Stimulated activated CD8-positive, alpha-beta memory T cell treated with anti-CD3 and anti-CD28 coated beads, Interleukin-12 subunit alpha, Interleukin-12 subunit beta, amount 100 ng/mL, for 4 hours (primary cell): ENCODE measurements at places on chromosomes 7 and 10.

DNA sequence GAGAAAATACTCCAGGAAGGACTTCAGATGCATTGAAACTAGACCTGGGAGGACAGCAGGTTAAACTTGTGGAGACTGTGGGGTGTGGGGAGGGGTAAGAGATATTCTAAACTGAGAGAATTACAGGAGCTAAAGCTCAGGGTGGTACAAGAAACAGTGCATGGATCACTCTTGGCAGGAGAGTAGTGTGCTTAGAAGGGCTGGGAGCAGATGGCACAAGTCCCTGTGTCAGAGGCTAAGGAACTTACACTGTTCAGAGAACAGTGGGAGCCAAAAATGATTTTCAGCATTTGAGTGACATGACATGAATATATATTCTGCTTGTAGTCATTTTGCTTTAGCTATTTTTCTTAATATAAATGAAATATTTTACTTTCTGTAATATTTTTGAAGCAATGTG lies 36.0 kb upstream of the LAMB1 start:
- DNase-seq: no peak

GRCh38 chr10:21502348-21502740 lies 23.1 kb downstream of the SKIDA1 start:
- DNase-seq: no peak

DNA sequence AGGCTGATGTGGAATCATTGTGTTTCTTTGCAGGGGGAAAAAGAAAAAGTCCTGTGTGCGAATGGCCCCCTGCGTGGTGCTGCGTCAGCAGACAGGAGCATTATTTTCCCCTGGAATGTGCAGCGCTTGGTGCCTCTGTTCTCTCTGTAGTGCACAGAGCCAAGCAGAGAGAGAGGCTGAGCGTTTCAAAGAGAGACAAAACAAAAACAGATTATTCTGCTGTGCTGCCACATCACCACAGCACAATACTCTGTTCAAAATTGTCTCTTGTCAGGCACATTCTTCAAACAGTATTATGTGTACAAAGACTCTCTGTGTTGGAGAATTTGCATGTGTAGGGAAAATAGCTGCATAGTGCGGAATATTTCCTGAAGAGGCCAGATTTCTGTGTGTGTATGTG lies 609.0 kb downstream of the SDK1 start:
- no peak for DNase-seq

DNA sequence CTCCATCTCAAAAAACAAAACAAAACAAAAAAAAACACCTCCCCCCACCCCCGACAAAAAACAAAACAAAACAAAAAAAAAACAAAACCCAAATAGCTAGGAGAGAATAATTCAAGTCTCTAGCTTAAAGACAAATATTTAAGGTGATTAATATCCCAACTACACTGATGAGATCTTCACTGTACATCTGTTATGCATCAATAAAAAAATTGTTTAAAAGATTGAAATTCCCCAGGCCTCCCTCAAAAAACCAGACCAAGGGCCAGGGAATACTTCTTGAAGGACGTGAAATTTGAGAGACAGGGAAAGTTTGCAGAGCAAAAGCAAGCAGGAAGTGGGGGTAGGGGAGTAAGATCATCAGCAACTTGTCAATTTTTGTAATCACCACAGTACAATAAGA lies 232.6 kb downstream of the REEP3 start:
- DNase-seq: no peak

DNA sequence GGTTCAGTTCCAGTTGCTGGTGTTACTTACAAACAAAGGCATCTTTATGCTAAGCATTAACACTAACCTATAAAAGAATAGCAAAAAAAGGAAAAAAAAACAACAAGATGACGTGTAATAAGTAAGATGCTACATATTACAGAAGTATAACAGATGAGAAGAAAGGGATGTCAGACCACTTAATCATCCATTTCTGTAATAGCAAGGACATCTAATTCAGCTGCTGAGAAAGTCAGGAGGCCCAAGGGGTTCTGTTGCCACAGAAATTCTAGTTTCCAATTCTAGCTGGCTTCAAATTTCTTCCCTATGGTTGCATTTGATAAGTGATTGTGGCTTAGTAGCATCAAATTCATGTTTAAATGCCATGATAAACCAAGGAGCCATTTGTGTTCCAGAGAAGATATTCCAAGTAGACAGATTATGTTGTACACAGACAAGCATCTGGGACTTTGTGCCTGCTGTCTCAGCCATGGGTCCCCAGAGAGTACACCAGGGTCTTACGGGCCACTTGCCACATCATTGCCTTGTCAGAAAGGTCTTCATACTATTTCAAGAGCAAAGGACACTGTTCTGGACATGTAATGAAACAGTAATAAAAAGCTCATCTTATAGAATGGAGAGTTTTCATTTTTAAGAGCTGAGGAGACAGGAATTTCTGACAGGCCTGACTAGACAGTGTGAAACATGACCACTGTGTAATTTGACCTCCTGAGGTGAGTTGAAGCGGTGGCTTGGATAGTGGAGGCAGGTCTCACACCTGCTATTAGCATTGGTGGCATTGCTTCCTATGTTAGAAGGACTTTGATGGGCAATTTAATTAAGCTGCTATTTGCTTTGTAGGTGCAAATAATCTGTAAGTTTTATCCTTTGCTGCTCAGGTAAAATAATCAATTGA lies 4.2 kb upstream of the ASB4 start:
- DNase-seq: no peak

GRCh38 chr10:114044247-114045135 lies 825 bp downstream of the ADRB1 start:
- no peak for DNase-seq

DNA sequence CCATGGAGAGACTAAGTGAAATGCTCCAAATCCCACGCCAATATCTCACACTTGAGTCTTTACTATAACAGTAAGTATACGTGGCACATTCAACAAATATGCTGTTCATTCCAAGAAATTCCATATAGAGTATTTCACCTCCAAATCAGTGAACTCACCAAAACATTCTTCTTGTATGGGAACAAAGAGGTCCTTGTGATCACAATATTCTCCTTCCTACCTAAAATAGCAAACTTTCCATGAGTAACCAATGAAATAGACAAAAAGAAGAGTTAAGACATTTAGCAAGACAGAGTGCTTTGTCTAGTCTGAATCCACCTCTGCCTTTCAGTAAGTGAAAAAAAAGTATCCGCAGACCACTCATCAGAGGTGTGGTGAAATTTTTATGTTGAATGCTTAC lies 77.3 kb upstream of the NXPH1 start:
- no peak for DNase-seq

DNA sequence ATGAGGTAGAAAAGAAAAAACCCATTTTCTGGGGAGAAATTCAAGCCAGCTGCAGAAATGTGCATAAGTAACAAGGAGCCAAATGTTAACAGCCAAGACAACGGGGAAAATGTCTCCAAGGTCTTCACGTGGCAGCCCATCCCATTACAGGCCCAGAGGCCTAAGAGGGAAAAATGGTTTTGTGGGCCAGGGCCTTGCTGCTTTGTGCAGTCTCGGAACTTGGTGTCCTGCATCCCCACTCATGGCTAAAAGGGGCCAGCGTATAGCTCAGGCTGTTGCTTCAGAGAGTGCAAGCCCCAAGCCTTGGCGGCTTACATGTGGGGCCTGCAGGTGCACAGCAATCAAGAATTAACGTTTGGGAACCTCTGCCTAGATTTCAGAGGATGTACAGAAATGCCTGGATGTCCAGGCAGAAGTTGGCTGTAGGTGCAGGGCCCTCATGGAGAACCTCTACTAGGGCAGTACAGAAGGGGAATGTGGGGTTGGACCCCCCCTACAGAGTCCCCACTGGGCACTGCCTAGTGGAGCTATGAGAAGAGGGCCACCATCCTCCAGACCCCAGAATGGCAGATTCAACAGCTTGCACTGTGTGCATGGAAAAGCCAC lies 9.0 kb downstream of the ORC5 start:
- DNase-seq: no peak

DNA sequence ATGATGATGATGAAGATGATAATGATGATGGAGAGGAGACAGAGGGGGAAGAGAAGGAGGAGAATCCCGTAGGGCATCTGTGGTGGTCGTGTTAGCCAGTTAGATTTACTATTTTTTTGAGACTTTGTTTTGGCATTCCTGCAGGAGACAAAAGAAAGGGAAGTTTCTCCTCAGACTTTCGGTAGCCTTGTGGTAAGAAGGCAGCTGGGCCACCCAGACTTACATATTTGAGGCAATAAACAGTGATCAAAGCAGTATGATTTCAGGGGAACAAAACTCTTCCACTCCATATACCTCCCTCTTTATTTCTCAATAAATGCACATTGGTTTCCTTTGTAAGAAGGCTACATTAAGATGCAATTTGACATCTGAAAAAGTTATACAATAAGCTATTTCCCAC lies 32.4 kb upstream of the BICC1 start:
- DNase-seq: no peak

DNA sequence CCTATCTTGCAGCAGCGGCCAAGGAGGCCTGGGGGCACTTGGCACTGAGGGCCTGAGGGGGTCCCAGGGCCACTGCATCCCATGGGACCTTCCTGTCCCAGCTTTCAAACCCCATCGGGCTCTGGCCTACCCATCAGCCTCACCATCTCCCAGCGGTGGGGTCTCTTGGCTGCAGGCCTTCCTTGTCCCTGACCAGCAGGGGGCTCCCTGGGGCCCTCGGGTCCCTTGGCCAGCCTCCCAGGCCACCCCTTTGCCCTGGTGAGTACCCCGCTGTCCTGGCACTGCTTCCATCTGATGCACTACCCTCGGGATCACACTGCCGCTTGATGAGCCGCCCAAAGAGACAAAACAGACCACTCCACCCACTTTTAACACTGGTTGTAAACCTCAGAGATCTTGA lies 43.5 kb downstream of the YKT6 start:
- no peak for DNase-seq

- no peak for DNase-seq
These were observed 114.4 kb upstream of the CREB5 start for GRCh38 chr7:28297801-28298459.

- no peak for DNase-seq
These were observed 329.5 kb downstream of the RNLS start for GRCh38 chr10:88253622-88254021.

- no peak for DNase-seq
These were observed 5.0 kb downstream of the SFTPD start for GRCh38 chr10:79943871-79944270.

DNA sequence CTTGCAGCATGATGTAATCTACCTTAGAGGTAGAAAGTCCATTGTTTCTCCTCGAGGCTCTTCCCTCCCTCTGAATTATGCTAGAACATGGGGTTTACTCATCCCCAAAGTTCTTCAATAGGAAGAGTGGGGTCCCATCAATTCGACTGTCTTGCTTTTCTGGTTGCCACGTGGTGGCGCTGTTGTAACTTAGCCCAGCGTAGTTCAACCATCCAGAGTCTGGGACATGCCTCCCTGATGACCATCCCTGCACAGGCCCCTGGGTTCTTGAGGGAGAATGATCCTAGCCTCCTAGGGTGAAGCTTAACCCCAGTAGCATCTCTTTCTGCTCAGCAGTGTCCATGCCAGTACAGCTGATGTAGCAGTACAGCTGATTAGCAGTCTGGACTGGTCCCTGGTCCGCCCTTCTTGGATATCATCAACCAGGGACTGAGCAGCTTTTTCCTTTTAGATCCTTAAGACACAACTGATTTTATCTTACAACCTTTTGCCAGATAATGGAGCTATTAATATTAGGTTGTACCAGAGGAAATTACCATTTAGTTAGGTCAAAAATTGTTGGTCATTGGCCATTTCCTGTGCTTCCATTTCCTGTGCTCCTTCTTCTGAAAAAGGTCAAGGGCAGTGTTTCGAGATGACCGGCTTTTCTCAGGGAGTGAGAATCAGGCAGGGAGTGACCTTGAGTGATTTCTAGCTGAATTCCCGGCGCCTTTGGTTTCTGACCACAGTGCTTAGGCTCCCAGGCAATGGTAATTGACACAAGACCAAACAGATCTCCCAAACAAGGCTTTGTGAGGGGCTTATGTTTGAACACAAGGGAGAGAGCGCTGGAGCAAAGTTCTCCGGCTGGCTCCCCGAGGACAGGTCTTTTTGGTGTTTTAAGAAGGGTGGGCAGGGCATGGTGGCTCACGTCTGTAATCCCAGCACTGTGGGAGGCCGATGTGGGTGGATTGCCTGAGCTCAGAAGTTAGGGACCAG lies 65.4 kb downstream of the TACC2 start:
- no peak for DNase-seq

- DNase-seq: no peak
These were observed 21.0 kb downstream of the CDK6 start for GRCh38 chr7:92815412-92815811.

DNA sequence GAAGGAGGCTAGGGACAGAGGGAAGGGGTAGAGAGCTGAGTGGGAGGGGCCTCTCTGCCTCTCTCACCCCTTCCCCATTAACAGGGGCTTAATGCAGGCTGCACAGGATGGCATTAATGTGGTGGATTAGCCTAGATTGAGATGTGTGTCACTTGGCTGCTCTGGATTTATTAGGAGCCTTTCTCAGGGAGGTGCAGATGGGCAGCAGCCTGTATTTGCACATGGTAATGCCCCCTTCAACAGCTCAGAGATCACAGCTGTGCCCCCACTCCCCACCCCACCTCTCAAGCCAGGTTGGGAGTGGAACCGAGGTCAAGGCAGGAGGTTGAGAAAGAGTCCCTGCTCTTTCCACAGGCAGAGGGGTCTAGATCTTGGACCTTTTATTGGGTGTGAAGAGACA lies 7.3 kb downstream of the PITX3 start:
- DNase-seq: no peak

DNA sequence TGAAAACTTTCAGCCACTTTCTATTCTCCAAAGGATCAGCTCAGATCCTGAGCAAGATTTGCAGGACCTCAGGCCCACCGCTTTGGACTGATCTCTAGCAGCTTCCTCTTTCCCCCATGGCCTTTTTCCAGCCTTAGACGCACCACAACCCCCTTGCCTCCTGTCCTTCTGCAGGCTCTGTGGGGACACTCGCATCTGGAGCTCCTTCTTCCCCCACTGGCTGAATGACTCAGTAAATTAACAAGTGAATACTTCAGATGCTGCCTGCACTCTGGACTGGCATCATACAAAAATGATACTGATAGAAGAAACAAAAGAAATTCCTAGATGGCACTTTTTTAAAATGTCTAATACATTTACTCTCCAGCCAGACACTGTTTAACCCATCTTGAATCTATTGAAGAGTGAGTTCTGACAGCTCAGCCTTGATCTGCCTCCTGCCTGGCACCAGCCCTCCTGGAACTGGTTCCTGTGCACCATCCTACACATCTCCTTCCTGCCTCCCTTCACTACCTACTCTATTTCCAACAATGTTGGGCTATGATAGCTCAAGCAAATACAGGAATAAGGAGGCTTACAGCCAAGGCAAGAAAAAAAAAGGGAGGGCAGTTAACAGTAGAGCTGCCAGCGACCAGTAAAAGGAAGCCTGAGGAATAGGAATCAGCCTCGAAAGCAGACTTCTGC lies 3.3 kb downstream of the FRMPD2 start:
- DNase-seq: no peak

- DNase-seq: no peak
These were observed 133.5 kb downstream of the TACC2 start for GRCh38 chr10:122122493-122122892.

DNA sequence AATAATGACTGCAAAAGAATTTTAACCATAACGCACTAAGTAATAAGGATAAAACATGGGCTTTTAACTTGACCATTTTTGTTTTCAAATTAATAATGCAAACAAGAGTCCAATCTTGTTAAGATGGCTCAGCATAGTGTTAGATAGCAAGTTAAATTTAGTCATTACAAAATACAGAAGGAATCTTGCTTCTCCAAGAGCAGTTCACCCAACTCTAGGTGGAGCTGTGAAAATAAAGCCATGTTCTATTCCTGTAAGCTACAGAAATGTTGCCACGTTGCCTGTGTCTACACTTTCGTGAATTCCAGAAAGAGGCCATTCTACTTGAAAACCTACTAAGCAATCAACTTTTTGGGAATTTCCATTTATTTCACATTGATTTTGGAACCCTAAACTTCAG lies 191.9 kb downstream of the SFMBT2 start:
- no peak for DNase-seq

- no peak for DNase-seq
These were observed 133.8 kb downstream of the CNOT4 start for GRCh38 chr7:135375908-135376699.
